ENCODE measurements at places on chromosomes 6 and 20.

- no peak for DNase-seq
Measured at GRCh38 chr6:157967486-157967885, 14.2 kb upstream of the SYNJ2 start.

DNA sequence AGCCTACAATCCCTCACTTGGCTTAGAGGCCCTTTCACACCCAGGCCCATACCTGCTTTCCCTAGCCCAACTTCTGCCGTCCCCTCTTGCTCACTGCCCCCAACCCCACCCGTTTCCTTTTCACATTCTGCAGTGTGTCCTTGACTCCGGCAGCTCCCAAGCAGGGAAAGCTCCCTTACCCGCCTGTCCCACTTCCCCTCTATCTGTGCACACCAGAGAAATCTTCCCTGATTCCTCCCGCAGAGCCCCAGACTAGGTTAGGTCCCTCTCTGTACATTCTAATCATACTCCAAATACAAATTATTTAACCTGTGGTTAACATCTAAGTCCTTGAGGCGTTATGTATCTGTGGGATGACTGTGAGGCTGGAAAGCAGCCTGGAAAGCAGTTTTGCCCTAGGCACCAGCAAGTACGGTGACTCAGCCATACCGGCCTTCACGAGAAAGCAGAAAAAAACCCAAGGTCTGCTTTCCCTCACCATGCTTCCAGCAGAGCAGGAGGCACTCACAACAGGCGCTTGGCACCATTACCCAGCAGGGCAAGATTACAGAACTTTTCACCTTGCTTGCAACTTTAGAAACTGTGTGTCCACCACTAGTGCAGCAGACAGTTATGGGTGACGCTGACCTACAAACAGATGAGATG is 22.3 kb downstream of the ELOVL5 start:
- no peak for DNase-seq

- DNase-seq: no peak
Measured at GRCh38 chr20:21288587-21289370, 14.4 kb upstream of the XRN2 start.

- no peak for DNase-seq
Measured at GRCh38 chr6:32291543-32291942, 67.7 kb upstream of the NOTCH4 start.

DNA sequence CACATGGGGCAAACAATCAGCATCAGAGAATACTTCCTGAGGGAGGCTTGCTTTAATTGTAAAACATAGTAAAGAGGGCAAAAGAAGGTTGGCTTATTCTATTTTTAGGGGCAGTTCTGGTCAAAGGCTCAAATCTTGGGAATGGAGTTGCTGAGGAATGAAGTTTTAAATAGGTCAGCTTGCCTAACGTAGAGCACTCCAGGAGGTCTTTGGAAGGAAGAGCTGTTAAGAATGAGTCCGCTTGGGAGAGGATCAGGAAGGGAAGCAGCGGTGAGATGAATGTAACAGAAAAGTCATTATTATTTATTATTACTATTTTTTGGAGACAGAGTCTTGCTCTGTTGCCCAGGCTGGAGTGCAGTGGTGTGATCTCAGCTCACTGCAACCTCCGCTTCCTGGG is 108.7 kb downstream of the ZFAND3 start:
- no peak for DNase-seq

- DNase-seq: no peak
Measured at GRCh38 chr20:3572151-3572550, 91.0 kb downstream of the GFRA4 start.

- no peak for DNase-seq
Measured at GRCh38 chr20:63150391-63150898, 65.5 kb downstream of the YTHDF1 start.

DNA sequence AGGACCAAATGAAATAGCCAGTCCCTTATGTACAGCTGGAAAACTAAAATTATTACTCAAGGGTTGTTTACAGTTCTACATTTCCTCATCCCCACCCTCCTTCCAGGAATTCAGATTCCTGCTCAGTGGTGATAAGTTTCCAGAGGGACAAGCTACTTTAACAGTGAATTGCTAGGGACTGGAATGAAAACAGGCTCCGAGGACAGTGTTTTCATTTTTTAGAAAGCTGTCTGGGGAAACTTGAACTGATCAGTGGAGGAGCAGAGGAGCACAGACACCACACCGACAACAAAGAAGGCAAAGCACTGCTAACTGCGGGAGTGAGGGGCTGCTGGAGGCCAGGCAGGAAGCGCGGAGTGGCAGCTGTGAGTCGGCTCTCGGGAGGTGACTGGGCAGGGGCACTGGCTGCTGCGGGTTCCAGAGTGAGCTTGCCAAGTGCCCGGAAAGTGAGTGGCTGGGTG is 322.2 kb downstream of the ESR1 start:
- no peak for DNase-seq

DNA sequence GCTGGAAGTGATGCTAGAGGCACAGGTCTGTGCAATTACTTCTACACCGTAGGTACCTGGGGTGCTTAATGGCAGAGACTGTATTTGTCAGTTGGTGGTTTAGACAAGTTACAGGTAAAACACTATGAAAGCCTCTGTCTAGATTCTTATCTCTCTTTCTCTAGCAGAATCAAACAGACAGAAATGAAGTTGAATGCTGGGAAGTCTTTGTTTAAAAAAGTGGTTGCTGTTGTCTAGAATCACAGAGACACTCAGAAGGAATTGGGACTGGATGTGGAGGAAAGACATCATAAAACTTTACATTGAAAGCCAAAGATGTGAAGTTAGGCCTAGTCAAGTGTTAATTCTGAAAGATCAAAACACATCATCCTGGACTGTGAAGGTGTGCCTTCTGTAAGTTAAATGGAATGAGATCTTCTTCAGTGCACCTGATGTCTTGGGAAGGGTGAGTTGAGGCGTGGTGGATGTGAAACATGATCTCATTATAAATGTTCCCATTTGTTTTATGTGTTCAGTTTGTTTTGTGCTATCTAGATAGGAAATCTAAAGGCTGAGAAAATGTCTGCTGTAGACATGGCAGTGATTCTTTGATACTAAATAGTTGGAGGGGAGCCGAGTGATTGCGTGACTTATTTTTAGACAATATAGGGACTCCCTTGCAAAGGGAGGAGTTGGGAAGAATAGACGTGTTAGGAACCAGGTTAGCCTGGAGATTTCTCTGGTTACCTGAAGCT is 290.2 kb downstream of the SOX4 start:
- DNase-seq: no peak

GRCh38 chr6:107712665-107713551 is 111.2 kb downstream of the SCML4 start:
- no peak for DNase-seq

DNA sequence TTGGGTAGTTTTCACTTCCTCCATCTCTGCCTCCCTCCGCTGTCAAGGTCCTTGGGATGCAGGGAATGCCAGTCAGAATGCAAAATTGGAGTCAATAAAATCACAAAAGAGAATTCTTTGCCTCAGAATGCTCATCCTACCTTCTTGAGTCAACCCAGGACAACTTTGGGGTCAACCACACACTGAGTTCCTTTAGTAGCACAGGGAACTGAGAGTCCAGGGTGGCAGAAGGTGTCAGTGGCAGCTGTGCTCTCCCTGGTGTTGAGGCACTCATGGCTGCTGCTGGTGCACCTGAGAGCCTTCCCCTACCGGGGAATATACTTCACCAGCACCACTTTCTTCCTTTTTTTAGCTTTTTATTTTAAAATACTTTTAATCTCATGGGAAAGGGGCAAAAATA is 829 bp upstream of the NOTCH4 start:
- DNase-seq: no peak

GRCh38 chr20:41347523-41348429 is 7.2 kb downstream of the LPIN3 start:
- DNase-seq: no peak

- DNase-seq: no peak
Measured at GRCh38 chr6:80728101-80728750, 621.8 kb downstream of the BCKDHB start.

DNA sequence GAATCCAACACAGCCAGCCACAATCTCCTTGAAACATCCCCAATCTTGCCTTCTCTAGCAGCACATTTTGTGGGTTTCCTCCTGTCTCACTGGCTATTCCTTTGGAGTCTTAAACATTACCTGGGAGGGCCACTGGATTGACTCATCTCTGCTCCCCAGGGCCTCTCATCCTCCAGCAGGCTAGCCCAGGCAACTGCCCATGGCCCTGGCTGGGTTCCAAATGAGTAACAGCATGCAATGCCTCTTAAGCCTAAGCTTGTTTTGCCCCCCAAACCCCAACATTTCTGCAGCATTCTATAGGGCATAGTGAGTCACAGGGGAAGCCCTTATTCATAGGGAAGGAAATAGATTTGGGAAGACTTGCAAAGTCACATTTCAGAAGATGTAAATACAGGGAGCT is 204.9 kb downstream of the FOXA2 start:
- DNase-seq: no peak

DNA sequence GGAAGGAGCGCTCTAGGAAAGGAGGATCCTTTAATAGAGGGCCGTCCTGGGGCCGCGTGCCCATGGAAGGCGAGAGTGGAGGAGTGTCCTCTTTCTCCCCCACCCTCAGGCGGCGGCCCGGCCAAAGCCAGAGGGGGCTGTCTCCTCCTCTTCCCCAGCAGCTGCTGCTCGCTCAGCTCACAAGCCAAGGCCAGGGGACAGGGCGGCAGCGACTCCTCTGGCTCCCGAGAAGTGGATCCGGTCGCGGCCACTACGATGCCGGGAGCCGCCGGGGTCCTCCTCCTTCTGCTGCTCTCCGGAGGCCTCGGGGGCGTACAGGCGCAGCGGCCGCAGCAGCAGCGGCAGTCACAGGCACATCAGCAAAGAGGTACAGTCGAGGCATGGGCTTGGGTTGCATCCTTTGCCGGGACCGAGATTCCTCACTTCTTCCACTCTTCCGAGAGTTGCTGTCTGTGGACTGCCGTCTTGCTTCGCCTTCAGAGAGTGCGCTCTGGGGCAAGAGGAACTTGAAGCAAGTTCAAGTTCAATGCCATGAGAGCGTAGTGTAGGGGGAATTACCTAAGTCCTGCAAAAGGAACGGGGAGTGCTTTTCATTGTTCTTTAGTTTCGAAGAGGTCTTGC is at the start of gene LAMA2:
Gene LAMA2, plus strand, starts transcription at position 148 of the 621 bp plus-strand sequence. Its CDS starts 108 bp downstream, at position 256.
- no peak for DNase-seq

GRCh38 chr6:74197310-74197709 is 501.3 kb downstream of the CD109 start:
- no peak for DNase-seq

DNA sequence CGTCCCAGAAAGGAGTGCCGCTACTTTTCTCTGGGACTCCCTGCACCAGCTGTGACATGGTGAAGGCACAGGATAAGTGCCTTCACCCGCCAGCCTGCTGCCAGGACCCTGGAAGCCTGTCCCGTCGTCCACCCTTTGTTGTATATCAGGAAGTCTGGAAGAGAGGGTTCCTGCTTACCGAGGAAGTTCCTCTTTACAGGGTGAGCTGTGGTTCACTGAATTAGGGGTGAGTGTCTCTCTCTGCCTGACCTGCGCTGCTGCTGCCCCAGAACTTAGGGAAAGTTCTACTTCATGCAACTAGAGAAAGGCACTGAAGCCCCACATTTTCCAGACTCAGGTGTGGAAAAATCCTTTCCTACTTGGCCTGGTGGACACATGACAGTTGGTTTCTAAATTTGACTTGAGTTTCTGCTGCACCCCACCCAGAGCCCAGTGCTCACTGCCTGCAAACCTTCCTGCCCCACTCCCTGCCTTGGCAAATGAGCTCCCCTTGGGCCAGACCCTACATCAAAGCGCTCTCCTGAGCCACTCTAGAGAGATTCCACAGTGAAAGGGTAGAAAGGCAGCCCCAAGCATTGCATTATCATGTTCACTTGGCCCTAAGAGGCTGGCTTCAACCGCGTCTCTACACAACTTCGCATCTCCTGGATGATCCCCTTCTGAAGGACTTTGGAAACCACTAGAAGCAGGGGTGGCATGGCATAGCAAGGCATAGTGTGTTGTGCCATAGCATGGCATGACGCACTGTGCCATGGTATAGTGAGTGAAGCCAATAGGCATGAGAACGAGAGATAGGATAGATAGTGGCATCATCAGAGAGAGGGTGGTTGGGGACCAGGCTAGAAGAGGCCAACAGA is 215.8 kb upstream of the CDYL start:
- DNase-seq: no peak

GRCh38 chr6:151738960-151739359 is 68.5 kb upstream of the ESR1 start:
- no peak for DNase-seq

DNA sequence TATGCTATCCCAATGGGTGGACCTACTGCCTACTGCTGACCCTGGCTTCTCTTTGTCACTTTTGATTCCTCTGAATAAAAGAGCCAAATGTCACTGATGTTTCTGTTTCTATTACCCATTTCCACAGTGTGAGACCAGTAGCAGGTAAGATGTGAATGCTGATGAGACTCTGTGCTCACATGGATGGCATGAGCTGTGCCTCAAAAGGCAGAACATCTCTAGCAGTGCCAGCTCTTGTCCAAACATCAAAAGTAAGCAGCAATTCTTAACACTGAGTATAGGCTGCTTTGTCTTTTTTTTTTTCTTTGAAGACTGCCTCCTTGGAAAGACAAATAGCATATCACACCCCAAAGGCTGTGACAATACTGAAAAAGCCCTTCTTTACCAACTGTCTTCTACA is 459.2 kb upstream of the RUNX2 start:
- no peak for DNase-seq

GRCh38 chr6:9173229-9173628 is 737.9 kb upstream of the SLC35B3 start:
- no peak for DNase-seq

DNA sequence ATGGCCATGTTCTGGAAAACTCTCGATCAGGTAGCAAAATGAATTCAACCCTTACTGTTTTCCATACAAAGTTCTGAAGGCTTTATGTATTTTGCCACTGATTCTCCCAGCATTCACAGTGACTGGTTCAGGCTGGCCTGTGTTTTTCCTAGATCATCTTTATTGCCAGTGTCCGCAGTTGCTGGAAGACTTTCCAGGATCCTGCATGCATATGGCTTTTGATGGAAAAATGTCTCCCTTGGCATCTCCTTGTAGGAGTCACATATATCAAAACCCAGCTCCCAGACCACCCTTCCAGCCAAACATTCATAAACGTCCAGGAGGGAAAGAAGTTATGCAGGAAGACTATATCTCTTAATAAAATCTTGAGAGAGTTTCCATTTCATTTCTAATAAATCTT is 588.8 kb downstream of the MAFB start:
- no peak for DNase-seq

DNA sequence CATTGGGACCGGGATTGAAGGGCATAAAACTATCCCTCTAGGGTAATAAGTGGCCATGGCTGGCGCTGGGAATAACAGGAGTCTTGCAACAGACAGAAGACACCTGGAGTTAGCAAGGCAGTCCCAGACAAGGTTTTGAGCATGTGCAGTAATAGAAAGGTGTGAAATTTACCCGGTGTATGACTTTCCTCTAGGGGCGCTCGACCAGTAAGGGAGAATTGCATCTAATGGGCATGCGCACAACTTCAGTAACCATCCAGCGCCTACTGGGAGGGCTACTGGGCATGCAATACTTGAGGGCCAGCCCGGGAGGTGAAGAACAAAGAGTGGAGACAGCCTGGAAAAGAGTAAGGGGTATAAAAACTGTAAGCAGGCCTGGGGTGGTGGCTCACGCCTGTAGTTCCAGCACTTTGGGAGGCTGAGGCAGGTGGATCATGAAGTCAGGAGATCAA is 32.7 kb downstream of the SERPINB6 start:
- DNase-seq: no peak

Measured in bone marrow (tissue), 2 donors.